Heart left ventricle (tissue), 16 donors: ENCODE measurements at places on chromosomes 7 and 10. TPM values are rescaled to one million over a fixed set of nuclear protein-coding genes. Genes with fewer than 3 reads are reported as not detected.

Gene TAS2R41
- not detected for total RNA-seq

Gene MYH16
- not detected for total RNA-seq

Gene DLX5
- total RNA-seq: 0.25 TPM

Gene LIPN
- total RNA-seq: not detected

Gene BTBD16
- not detected for total RNA-seq

DNA sequence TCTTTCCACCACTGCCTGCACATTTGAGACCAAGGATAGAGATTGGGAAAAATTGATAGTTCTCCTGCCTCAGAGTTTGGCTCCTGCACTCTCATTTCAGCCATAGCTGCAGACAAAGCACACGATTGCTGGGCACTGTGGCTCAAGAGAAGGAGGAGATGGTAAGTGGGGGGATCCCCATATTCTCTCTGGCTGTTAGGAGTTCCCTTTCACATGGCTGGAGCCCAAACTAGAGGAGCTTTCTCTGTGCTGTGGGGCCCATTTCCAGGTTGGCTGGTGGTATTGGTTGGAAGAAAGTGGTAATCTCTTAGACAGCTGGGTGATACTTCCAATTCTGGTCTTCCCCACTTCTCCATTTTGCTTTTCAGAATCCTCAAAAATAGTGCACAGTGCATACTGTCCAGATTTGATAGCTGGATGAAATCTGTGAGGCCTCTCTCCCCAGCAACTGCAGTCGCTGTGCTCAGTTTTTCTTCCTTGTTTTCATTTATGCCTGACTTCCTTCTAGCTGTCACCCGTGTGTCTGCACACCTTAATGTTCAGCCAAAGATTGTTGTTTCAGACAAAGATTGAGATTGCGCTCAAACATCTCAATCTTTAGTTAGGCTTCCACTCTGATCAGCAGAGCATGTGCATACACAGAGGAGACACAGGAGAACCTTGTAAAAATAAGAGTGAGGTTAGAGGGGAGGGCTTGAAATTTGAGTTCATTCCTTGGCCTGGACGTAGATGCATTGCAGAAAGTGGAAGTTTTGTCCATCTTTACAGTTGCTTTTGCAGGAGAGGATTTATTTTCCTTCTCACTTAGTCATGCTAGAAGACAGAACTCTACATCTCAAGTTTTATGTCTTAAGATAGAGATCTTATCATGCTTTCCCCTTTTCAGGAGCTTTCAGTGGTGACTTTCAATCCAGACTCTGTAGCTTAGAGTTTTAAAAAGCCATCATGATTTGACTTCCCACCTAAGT is 28.6 kb downstream of the RABGEF1 start:
- no peak for DNase-seq

DNA sequence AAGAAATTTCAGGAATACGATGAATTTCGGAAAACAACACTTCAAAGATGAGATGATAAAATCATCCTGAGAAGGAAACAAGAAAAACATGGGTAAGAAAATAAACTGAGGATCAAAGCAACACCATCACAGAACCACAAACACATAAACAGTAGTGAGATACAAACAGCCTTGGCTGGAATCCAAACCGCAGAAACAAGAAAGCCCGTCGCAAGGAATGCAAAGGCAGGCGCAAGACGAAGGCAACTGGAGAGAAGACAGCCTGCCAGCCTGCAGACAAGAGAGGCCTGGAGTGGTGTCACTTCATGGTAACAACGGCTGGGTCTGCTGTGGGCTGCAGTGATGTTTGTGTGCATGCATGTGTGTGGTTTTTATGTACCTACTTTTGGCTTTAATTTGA is 61.8 kb upstream of the DRGX start:
- DNase-seq: no peak

DNA sequence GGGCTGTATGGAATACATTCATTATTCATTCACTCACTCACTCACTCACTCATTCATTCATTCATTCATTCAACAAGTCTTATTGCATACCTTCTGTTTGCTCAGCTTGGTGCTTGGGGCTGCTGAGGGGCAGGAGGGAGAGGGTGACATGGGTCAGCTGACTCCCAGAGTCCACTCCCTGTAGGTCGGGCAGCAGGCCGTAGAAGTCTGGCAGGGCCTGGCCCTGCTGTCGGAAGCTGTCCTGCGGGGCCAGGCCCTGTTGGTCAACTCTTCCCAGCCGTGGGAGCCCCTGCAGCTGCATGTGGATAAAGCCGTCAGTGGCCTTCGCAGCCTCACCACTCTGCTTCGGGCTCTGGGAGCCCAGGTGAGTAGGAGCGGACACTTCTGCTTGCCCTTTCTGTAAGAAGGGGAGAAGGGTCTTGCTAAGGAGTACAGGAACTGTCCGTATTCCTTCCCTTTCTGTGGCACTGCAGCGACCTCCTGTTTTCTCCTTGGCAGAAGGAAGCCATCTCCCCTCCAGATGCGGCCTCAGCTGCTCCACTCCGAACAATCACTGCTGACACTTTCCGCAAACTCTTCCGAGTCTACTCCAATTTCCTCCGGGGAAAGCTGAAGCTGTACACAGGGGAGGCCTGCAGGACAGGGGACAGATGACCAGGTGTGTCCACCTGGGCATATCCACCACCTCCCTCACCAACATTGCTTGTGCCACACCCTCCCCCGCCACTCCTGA is 2.4 kb downstream of the EPO start:
- DNase-seq: no peak

GRCh38 chr7:12861070-12861469 is 173.6 kb downstream of the ARL4A start:
- DNase-seq: no peak

DNA sequence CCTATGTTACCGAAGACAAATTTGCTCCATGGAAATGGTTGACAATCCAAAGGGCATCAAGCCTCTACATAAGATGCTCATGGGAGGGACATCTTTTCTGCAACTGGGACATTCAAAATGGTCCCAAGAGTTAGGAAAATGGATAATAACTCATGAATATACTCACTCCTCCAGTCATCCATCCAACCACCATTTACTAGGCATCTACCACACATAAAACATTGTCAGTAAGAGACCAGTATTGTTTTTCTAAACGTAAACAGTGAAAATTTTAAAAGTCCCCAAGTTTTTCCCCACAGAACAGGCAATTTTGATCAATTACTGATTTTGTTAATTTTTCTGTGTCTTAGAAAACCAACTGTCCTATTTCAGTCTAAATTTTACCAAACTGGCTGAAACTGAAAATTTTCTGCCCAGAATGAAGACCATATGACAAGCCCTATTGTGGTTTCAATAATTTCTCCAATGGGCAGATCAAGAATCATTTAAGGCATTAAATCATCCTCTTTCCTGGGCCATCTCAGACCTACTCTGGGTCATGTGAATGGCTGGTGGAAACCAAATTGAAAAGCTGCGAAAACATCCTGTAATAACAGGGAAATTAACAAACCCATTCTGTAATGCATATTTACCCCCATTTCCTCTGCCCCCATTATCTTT is 24.2 kb downstream of the PIK3AP1 start:
- no peak for DNase-seq

GRCh38 chr7:66952343-66953043 is 31.5 kb downstream of the TMEM248 start:
- no peak for DNase-seq

DNA sequence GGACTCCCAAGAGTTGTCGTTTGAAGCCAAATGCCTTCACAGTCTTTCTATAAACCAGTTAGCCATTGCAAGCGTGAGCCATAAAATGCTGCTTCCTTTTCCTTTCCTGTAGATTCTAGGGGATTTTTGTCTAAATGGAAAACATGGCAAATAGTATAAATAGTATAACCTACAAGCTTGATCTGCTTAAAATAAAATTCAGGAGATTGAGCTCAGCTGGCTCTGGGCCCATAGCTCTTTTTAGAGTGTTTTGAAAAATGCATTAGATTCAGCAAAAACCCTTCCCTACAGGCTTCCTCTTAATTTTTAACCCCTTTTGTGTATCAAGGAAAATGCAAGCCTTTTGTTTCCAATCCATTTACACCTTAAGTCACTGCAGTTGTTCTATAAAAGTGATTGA is 190.1 kb upstream of the GDF10 start:
- DNase-seq: no peak

DNA sequence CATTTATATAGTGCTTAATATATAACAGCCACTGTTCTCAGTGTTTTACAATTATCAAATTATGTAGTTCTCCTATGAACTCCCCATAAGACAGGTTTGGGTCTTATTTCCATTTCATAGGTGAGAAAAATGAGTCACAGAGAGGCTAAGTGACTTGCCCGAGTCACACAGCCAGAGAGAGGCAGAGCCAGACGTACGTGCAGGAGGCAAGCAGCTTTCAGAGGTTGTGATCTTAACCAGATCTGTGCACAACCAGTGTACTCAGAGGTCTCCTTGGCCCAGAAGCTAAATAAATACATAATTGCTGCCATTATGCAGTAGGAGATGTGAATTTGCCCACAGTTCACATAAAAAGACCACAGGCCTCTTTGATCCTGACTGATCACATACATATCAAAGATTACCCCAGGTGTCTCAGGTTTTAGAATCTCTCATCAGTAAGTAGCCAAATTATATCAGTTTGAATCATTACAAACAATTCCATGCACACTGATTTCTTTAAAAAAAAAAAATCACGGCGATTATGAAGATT is 304.7 kb upstream of the AOAH start:
- DNase-seq: no peak

DNA sequence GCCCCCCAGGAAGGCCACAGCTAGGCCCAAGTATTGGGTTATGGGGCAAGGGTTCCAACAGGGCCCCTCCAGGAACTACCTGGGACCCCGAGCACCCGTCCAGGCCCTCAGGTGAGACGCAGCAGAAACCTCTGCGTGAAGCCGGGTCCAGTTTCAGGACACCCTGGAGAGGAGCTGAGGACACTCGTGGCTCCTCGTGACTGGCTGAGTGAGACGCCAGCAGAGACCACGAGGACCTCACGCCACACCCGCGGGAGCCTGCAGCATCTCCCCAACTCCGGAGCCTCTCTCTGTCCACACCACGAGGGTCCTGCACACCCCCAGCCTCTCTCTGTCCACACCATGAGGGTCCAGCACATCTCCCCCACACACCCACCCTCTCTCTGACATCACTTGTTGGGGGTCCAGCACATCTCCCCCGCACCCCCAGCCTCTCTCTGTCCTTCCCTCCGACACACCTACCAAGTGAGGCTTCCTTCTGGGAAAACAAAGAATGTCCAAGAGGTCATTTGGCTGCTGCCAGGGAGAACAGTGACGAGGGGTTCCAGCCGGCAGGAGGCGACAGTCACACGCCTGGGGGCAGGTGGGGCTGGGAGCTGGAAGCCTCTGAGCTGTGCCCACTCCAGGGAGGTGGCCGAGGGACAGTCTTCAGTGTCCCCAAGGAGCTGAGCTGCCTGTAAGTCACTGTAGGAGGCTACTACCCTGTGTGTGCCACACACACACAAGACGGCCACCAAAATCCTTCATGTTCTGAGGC is 46.1 kb upstream of the PPP2R2D start:
- no peak for DNase-seq
